ENCODE measurements at places on chromosomes 13 and 19.

GRCh38 chr19:4402171-4403004 lies at the start of gene CHAF1A:
Gene CHAF1A (plus strand): TSS chr19:4402640. CDS start chr19:4402763, 123 bp downstream.
- peak; percentile 99 for DNase-seq

GRCh38 chr13:87093399-87093798 lies 577.8 kb upstream of the SLITRK5 start:
- no peak for DNase-seq

DNA sequence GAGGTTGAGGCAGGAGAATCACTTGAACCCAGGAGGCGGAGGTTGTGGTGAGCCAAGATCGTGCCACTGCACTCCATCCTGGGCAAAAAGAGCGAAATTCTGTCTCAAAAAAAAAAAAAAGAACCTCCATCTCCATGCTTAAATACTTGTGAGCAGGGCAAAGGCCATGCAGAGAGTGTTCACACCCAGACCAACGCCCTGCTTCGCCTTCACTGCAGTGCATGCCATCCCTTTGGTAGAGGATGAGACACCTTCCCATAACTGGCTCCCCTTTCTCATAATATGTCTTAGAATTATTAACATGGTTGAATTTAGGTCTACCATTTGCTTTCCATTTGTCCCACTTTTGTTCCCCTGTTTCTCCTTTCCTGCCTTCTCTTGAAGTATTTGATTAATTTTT lies 15.4 kb downstream of the BBC3 start:
- no peak for DNase-seq

- no peak for DNase-seq
Observed at GRCh38 chr13:20101467-20102316, 59.2 kb downstream of the GJA3 start.

DNA sequence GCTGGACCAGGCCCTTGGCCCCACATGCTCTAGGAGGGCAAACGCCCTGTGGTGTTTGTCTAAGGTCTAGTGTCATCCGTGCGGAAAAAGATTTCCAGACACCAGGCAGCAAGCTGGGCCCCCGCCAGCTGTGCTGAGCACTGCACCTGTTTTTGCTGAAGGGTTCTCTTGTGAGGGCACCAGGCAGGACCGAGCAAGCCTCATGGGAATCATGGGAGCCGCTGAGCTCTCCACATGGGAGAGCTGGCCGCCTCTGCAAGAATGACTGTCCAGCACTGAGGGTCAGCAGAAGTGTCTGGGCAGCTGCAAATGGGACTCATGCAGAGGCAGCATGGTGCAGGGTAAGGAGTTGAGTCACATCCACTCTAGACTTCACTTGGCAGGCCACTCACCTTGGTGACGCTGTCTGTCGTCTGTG lies 12.0 kb downstream of the B3GNT8 start:
- no peak for DNase-seq

- no peak for DNase-seq
Observed at GRCh38 chr19:28736528-28736927, 476.4 kb downstream of the UQCRFS1 start.

- no peak for DNase-seq
Observed at GRCh38 chr19:17555929-17556813, 722 bp downstream of the COLGALT1 start.

- DNase-seq, result peak; percentile 58
Observed at GRCh38 chr19:47190167-47190727, 40.8 kb downstream of the BBC3 start.

GRCh38 chr19:2663920-2664571 lies 38.4 kb downstream of the GNG7 start:
- no peak for DNase-seq

- no peak for DNase-seq
Observed at GRCh38 chr13:32136061-32136460, 104.5 kb downstream of the FRY start.

GRCh38 chr13:74557870-74558269 lies 423.7 kb upstream of the KLF12 start:
- no peak for DNase-seq

GRCh38 chr13:24683838-24684599 lies 3.8 kb downstream of the ATP12A start:
- no peak for DNase-seq

GRCh38 chr19:13783565-13784500 lies 9.6 kb downstream of the C19orf53 start:
- DNase-seq, result no peak

DNA sequence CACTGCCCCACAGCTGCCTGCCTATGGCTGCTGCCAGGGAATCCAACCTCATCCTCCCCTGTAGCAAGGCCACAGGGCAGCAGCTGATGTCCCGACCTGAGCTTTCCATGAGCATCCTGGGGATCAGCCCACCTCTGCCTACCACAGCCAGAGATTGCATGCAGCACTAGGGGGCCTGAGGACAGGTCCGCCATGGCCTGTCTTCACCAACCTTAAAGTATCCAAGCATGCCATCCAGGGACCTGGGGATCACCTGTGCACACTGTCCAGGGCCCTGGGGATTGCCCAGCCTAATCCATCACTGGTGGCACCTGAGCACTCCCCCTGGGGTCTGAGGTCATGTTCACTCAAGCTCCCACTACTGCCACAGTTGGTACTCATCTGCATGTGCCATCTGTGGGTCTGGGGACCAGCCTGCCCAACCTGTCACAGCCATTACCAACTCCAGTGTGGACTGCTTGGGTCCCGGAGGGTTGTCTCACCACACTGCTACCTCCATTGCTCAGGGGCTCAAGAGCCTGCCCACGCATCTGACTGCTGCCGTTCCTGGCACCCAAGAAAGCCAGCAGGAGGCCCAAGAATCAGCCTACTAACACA lies 53.0 kb downstream of the KCTD15 start:
- DNase-seq, result no peak

GRCh38 chr13:43377973-43378372 lies 354.6 kb downstream of the DNAJC15 start:
- DNase-seq, result no peak

- DNase-seq, result no peak
Observed at GRCh38 chr19:840519-841206, at the start of gene PRTN3. Gene PRTN3 (plus strand): TSS chr19:840999. CDS start chr19:841009, 10 bp downstream.

DNA sequence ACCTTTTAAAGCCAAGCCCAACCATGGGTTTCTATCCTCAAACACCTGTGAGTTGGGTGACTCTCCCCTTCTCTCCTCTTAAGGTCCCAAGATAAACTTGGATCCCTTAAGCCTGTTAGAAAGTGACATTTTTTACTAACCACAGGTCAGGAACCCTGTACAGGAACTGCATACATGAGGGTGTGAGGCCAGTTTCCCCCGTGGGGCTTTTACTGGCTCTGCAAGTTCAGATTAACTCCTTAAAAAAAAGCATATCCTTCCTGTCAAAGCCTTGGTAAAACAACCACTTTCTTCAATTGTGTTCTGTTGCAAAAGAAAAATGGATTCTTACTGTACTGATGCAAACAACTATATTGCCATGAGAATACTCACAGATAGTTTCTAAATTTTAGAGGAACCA lies 2638.7 kb upstream of the PCDH20 start:
- no peak for DNase-seq

- DNase-seq, result no peak
Observed at GRCh38 chr19:3360421-3361383, 5.7 kb upstream of the NFIC start.

DNA sequence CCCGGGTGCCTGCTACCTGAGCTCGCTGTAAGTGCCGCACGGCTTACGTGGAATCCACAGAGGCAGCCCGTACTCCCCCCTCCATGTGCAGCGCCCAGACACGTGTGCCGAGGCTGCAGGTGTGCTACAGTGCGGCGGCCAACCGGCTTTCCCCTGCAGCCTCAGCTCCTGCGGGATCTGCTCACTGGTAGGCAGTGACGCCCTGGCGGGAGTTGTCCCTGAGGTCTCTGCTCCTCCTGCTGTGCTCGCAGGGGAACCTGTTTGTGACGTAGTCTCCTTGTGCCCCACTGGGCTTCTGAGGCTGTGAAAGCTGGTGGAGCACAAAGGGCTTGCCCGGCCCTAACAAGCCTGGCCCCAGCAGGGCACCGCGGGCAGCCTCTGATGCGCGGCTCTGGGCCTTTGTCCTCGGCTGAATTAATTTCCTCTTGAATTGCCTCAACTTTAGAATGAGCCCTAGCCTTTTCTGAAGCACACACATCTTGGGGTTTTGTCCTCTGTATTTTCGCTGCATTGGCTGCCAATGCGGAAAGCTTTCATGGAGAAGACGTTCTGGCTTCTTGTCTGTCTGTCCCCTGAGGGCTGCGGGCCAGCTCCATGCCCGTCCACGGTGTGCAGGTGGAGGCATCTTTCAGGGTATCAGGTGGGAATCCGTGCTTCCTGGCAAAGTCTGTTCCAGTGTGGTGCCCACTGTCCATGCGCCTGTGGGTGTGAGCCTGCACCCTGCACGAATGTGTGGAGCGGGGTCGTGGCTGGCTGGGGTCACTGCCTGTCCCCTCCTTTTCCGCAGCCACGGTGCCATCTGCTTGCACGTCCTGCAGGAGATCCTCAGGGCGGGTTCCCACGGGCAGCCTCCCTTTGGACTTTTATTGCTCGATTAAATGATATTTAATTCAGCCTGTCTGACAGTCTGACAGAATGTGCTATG lies 77.3 kb upstream of the MCF2L start:
- no peak for DNase-seq

DNA sequence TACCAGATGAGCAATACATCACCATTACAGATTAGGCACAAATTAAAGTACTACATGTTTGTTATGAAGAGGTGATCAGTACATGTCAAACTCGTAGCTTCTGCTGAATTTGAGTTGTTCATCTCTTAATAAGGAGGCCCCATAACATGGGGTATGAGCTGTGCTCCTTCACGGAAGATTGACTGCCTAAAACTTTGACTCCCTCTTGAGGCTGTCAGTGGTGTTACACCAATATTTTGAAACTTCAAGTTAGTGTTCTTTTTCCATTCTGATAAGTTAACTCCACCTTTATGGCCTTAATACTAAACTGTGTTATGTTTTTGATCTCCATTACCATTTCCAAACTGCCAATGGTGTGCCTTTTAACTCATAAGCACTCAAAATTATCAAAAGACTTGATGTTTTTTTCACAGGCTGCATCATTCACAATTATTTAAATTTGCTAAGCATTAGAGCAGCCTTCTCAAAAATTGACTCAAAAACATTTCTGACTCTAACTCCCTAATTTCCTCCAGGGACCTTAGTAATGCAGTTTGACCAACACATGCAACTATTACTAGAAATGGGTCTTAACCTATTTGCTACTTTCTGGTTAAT lies 1591.5 kb downstream of the PCDH9 start:
- no peak for DNase-seq

GRCh38 chr19:53290758-53291549 lies 23.4 kb upstream of the VN1R4 start:
- no peak for DNase-seq

GRCh38 chr19:17454576-17455071 lies 6.1 kb downstream of the NXNL1 start:
- no peak for DNase-seq

- no peak for DNase-seq
Observed at GRCh38 chr19:5200844-5201243, 139.8 kb downstream of the PTPRS start.

DNA sequence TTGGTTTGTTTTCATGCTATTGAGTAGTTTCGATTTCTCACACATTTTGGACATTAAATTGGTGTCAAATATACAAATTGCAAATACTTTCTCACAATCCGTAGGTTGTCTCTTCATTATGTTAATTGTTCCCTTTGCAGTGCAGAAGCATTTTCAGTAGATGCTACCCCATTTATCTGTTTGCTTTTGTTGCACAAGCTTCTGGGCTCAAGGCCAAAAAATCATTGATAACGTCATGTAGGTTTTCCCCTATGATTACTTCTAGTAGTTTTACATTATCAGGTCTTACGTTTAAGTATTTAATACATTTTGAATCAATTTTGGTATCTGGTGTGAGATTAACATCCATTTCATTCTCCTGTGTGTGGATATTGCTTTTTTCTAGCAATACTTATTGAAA lies 14.0 kb upstream of the ZNF347 start:
- DNase-seq, result no peak

DNA sequence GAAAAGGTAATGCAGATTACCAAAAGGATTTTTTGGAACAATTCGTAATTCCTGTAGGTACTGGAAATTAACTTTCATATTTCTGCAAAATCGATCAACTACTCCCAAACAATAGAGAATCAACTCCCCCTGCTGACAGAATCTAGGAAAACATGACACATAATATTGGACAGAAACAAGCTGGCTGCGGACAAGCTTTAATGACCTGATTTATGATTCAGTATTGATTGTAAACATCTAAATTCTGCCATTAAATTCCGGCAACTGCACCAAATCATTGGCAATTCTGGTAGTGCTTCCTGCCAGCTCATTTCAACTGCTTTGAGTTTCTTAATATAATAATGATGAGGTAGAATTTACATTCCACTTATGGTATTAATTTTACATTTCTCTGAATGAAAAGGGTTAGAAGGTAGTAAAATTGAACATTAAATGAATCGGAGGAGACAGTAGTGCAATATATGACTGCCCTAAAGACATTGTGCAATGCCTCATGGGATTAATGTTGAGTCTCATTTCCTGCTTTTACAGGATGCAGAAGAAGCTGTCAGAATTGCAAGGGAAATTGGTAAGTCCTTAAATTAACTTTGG lies 146.5 kb downstream of the PCCA start:
- DNase-seq, result peak; percentile 17

- DNase-seq, result no peak
Observed at GRCh38 chr19:58304748-58305064, 471 bp upstream of the ERVK3-1 start.

DNA sequence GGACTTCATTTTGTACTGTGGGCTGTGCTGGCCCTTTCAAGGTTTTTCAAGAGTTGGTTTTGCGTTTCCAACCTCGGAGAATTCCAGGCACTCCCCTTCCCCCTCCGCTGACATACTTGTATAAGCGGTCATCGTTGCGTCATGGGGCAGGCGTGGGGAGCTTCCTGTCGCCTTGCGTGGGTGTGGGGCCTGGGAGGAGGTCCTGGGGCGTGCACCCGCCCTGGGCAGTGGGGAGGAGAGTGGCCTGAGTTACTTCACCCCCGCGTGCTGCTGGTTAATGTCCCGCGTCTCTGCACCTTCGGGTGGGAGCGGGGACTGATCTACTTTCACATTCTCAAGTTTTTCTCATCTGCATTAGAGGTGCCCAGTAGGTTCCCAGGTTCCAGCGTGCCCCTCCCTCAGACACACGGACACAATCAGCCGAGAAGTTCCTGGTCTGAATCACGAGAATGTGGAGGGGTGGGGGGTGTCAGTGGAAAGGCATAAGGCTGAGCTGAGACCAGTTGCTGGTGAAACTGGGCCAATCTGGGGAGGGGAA lies 4.1 kb downstream of the IER2 start:
- DNase-seq, result peak; percentile 72

GRCh38 chr13:98938801-98939200 lies 39.1 kb downstream of the DOCK9 start:
- no peak for DNase-seq

Data from urinary bladder (tissue), 4 donors.